ENCODE measurements at places on chromosomes 2 and 18. TPM values are rescaled to one million over a fixed set of nuclear protein-coding genes. Genes with fewer than 3 reads are reported as not detected.

GRCh38 chr2:238331916-238332315 is 11.6 kb downstream of the TRAF3IP1 start:
- DNase-seq, result no peak

DNA sequence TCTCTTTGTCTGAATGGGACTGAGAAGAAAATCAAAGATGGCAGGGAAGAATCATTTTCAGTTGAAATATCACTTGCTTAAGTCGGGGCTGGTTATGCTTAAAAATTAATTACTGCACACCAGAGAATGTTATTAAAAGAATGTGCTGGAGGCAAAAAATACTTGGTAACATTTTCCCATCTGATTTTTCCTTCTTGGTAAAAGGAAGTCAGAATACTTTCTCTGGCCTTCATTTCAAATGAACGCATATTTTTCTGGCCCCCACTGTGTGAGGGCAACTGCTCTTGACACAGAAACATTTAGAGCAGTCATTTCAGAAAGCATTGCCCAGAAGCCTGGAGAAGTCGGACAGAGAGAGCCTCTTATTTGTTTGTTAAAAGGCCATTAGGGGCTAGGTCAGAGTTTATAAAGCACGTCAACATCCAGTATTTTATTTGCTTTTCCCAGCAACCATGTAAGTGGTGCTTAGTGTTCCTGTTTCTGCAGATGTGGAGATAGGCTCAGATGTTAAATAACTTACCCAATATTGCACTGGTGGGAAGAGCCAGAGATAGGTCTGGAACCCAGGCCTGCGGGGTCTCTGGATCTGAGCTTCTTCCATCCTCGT is 32.9 kb upstream of the LYPD6B start:
- DNase-seq, result no peak

DNA sequence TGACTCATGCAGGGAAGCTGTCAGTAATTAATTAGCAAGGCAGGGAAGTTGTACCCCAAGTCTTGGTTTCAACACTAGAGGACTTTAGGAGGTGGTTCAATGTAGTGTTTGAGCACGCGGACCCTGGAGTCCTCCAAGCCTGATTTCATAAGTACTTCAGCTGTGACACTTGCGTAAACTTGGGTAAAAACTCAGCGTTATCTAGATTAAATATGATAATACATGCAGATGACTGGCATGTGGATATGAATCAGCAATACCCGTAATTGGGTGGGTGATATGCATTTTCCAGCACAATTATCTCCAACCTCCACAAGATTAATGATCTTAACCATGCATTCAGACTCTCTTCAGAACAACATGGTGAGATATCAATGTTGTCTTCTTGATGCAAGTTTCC is 5.2 kb downstream of the UGT1A7 start:
- no peak for DNase-seq

DNA sequence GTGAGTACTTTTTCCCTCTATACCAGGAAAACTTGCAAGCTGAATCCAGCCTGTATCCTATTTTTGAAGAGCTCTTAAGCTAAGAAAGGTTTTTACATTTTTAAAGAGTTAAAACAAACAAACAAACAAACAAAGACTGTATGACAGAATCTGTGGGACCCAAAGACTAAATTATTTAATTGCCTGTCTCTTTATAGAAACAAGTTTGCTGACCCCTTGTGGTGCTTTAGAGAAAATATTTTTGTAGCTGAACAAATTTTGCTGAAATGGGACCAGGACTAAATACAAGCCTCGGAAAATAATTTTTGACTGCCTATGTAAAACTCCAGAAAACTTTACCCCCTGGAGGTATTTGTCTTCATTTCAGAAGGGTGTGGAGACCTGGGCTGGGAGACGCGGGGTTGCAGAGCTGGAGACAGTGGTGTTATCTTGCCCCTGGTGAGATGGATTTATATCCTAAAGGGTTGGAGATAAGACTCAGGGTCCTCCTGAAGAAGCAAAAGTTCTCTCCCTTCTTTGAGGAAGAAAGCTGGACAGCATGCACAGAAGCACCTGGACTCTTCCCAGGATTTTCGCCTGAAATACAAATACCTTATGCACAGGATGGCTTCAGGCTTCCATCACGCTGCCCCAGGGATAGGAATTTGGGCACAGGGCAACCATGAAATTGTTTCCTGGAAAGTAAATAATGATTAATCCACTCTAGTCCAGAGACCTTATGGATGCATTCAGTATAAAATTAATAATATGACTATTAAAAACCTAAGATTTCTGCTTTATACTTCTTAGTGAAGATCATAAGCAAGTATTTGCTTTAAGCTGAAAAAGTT is 54.3 kb downstream of the TMX3 start:
- DNase-seq, result peak; percentile 22

DNA sequence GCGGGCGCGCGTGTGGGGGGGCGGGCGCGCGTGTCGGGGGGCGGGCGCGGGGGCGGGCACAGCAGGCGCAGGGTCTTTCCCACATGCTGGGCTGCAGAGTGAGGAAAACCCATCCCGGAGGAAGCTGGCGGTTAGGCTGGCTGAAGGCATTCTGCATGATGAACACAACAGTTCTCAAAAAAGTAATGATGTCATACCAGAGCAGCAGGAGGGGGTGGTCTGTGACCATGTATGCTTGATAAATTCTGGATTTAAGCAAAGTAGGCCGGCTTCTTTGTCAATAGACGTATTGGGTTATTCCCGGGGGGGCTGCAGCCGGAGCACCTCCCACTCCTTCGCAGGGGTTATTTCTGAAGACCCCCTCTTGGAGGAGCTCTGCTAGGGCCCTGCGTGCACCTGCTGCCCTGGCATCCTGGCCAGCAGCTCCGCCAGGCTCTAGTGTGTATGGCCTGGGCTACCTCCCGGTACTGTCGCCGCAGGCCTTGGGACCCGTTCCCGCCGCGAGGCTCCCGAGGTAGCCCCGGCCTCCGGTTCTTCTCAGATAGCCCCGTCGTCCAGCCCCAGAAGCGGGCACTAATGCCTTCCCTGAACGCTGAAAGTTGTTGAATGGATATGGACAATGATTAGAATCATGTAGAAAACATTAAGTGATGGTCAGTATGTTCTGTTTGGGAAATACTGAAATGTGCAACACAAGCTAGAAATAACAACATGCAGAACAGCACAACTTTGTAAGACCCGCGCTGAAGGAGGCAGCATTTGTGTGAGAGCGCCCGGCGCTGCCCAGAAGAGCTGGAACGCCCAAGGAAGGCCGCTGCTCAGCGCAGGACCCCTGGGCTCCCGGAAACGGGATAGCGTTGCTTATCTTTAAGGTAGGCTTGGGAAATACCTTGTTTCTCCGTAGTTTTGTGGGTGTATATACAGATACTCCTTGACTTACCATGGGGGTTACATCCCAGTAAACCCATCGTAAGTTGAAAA is 101.4 kb upstream of the RAB6C start:
- DNase-seq, result no peak

- DNase-seq, result no peak
These were observed 109.3 kb downstream of the CHST9 start for GRCh38 chr18:27075828-27076227.

DNA sequence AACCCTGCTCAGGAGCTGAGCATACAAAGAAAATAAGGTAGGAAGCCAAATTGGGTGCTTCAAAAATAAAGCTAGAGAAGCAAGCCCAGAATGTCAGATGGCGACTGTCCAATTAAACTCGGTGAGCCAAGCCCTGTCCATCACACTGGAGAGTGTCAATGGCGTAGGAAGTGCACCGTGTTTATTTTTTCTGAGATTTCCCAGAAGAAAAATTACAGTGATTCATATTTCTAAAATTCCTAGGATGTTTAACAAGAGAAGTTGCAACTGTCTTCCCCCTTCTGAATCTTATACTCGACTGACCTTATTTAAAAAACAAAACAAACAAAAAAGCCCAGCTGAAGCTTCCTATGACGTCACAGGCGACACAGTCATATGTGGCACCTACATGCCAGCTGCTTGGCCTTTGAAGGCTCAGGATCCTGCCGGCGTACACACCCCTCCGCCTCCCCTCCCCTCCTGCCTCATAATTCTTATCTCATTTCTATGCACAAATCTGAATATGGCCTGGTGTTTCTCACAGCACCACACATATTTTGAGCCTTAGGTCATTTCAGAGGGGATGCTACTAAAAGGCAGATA is 60.8 kb downstream of the MBP start:
- no peak for DNase-seq

- no peak for DNase-seq
These were observed 70.8 kb downstream of the EPHA4 start for GRCh38 chr2:221501210-221501882.

DNA sequence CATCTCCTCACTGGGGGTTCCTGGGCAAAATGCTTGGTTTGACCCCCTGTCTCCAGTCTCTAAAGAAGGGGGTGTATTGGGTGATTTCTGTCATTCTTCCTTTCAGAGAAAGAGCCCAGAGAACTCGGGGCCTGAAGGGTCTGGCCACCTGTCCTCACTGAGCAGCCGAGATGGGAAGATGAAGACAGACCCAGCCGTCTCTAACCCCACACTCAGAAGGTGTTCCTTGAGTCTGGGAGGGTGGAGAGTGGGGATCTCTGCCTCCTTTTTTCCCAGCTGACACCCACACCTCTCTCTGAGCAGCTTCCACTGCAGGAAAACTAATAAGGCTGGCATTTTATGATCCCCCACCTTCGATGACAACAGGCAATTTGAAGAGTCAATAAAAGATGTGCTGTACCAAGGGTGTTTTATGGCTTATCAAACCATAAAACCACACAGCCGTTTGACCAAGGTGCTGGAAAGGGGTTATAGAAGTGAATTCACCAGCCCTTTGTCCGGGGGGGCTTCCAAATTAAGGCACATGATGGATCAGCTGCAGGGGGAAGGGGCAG is 213.8 kb downstream of the SMAD2 start:
- no peak for DNase-seq

DNA sequence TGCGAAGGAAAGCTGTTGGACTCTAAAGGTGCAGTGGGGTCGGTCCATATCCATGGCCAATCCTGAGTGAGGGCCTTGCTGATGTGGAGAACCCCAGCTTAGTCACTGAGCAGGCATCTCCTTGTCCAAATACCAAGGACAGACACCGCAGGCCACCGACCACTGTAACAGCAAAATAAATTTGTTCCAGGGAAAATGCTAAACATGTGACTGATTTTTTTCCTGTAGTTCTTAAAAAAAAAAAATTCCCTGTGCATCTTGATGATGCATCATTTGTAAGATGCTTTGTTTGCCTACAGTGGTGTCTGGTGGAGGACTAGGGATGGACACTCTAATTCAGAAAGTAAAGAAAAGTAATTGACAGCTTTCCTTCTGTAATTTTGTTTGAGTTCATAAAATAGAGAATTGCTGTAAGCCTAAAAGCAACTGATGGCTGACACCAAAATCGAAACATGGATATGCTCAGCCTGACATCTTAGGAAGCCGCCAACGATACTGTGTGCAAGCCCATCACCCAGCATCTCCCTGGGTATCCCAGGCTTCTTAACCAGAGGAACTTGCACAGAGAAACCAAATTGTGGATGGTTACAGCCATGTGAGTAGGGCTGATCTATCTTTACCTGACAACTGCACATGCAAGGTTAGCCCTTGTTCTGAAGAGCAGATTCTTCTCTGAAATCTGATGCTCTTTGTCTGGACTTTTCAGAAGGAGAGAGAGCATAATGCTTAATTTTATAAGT is 188.6 kb downstream of the ARL4C start:
- no peak for DNase-seq

GRCh38 chr2:210195101-210195852 is 24.1 kb upstream of the KANSL1L start:
- peak; percentile 57 for DNase-seq

DNA sequence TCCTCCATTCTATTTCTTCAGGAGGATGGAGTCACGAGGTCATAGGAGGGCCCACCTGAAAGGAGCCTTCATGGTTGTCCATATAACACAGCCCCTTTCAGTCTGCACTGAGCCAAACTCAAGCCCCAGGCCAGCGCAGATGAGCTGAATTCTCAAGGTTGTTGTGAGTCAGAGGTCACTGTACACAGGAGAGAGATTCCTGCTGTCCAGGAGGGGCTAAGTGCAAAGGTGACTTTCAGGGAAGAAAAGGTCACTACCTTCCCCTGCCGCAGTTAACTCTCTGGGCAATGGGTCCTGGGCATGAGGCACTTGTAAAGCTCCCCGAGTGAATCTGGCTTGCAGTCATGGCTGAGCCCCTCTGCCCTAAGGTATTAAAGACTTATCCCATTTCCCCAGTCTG is 150.7 kb downstream of the CTIF start:
- DNase-seq, result no peak

- DNase-seq, result no peak
These were observed 2.5 kb downstream of the LTBP1 start for GRCh38 chr2:32949260-32949659.

DNA sequence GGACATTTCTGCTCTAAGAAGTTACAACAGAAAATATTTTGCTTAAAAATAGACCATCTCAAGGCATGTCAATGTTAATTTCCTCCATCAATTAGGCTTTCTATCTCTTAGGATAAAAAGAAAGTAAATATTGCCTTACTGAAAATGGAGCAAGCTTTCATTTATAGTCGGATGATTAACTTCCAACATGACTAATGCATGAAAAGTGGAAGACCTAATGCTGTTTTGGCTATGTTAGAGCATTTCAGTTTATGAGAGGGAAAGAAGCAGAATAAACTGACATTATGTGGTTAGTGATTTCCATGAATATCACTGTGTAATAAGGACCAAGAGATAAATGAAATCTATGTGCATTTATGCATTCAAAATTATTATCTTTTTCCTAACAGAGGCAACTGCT is 475.2 kb upstream of the UBE2E3 start:
- no peak for DNase-seq

DNA sequence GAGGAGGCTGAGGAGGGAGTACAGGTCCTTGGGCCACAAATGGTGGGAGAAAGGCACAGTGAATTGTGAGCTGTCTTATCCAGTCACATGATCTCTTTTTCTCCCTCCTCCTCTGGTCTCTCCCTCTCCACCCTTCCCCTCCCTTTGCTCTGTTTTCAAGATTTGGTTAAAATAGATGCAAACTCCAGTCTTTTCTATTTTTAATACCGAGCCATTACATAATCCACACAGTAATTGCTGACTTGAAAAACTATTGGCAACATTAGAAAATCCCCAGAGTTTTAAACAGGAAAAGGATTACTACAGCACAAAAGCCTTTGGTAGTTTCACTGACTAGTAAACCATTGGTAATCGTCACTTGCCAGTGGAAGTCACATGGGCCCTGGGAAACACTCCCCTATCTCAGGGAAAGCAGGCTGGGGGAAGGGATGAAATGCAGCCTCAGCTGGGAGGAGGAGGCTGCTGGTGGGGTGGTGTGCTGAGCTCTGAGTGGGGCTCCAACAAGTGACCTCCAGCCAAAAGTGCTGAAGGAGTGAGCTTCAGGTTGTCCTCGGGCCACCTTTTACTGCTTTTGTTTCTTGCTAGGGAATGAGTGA is 57.4 kb upstream of the PCBP1 start:
- no peak for DNase-seq

GRCh38 chr2:98377544-98377943 is 31.3 kb downstream of the CNGA3 start:
- no peak for DNase-seq

KCNG2 gene
- not detected for total RNA-seq

DNAH7 gene
- 0.58 TPM for total RNA-seq

FSHR gene
- total RNA-seq, result not detected

DNAH6 gene
- 0.05 TPM for total RNA-seq

RETREG2 gene
- total RNA-seq, result 83.9 TPM

GLB1L gene
- 5.5 TPM for total RNA-seq

NEU2 gene
- total RNA-seq, result not detected

SIX3 gene
- total RNA-seq, result not detected

POTEI gene
- total RNA-seq, result 0.08 TPM

MOGAT1 gene
- not detected for total RNA-seq
